ENCODE measurements at places on chromosomes 16 and 17.

DNA sequence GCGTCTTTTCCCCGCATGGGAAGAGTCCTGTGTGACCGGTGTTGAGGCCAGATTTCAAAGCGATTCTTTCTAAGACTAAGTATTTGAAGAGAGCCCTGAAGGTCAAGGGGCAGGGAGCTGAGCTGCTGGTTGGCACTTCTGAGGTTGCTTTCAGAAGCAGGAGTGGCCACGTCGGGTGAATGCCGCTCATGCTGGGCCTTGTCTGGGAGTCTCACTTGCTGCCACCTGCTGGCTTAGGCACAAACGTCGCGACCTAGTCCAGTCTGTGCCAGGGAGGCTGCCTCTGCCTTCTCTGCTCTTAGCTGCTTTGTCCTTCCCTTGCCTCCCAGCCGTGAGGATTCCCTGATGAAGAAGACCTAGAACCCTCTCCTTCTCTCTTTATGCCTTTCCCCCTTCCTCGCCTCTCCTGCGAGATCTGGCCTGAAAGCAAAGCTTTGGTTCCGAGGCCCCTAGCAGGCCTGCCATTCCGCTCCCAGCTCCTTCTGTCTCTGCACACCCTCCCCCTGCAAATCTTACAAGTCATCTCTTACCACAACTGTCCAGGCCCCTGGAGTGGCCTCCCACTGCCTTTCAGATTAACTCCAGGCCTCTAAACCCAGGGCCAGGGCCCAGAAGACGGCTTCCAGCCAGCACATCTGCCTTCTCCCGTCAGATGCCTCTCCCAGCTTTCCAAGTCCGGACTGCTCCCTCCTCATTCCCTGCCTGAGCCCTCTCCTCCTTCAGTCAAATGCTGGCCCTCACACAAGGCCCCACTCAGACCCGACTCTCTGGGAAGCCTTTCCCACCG, 11.4 kb downstream of the CTNS start:
- peak; percentile 38 for DNase-seq

- DNase-seq = no peak
Observed at GRCh38 chr17:56887105-56887504, 26.7 kb downstream of the TRIM25 start.

DNA sequence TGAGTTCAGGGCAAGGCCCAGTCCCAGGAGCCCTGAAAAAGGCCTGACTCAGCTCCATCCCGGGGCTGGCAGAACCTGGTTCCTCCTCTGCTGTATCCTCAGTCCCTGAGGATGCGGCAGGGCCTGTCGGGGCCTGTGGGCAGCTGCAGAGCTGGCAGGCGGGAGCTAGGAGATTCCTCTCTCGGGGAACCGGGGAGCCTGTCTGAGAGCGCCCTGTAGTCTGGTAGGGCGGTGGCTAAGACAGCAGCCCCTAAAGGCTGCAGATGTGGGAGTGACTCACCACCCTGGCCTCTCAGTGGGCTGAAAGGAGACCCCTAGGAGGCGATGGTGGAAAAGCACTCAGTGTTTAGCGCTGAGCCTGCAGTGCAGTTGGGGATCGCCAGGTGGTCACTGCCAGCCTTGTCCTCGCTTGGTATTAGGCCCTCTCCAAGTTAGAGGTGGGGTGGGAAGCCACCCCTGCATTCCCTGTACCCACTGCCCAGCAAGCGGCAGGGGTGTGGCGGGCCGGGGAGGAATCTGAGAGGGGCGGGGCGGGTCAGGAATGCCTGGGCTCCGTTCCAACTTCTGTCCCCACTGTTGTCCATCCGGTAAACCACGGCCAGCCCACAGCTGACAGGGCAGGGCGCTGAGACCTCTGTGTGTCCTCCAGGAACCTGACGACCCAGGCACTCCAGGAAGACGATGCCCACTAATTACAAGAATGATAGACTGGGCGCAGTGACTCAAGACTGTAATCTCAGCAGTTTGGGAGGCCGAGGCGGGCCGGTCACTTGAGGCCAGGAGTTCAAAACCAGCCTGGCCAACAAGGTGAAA, 29.5 kb upstream of the CDH1 start:
- no peak for DNase-seq

DNA sequence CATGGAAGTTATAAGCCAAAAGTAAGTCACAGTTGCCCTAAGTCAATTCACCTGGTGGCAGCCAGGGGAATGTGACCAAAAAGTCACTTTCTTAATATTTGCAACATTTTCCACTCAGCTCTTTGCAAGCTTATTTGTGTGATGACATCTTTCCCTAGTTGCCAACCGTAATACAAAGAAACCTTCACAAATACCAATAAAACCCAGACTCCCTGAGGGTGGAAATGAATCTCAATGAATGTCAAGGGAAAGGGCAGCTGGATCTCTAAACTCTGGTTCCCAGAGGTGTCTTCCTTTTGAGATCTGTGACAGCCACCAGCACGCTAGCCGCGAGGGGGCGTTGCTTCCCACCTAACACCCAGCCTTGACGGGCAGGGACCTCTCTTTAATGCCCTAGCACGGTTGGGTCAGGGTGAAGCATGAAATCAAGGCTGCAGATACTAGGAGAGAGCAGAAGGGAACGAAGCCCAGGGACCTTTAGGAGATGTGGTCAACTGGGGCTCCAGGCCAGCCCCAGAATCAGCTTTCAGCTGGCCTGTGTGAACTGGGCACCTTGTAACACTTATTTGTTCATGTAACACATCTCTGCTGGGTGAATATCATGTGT, 82.2 kb downstream of the CMC2 start:
- DNase-seq = peak; percentile 45

GRCh38 chr17:82876602-82877379, 37.0 kb upstream of the ZNF750 start:
- DNase-seq = no peak

Measured in stimulated activated CD4-positive, alpha-beta T cell treated with anti-CD3 and anti-CD28 coated beads, Interleukin-12 subunit alpha, Interleukin-12 subunit beta, amount 100 ng/mL, for 48 hours (primary cell).